ENCODE measurements at places on chromosomes 5 and 9.

DNA sequence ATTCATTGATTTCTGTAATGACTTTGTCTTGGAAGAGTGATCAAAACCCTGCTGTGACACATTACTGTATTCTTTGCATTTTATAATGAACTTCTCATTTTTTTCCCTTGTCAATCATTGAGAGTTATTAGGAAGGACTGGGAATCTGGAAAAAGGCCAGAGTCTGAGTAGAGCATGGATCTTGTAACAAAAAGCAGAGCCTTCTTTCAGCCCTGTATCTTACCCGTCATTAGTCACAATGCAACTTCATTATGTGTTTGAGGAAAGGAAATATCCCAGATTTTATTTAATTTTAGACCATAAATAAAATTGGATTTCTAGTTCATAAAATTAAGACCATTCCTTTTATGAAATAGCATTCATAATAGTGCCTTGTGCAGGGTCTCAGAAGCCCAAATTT, 131.4 kb downstream of the ARHGEF28 start:
- no peak for DNase-seq

- DNase-seq: no peak
Observed at GRCh38 chr9:35619800-35620158, 1.6 kb upstream of the CD72 start.

DNA sequence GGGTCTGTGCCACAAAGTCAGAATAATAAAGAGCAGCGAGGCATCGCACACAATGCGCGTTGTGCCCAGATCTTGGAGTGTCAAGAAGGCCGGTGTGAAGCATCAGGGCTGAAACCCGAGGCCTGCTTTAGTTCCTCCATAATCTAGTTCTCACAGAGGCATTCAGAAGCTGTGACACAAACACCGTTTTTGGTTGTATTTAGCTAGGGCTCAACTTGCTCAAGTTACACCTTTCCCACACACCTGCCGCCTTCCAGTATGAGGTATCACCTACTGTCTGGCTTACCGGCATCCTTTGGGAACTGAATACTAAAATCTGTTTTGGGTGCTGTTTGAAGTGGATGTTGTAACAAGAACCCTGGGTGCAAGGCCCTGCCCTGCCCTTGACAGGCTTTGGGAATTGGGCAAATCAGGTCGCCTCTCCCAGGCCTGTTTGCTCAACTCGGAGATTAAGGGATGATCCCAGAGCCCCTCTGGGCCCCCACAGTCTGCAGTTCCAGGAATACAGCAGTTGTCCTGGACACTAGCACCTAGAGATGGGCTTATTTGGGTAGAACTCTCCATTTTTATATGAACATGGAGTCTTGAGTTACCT, 27.0 kb downstream of the SLC25A25 start:
- no peak for DNase-seq

DNA sequence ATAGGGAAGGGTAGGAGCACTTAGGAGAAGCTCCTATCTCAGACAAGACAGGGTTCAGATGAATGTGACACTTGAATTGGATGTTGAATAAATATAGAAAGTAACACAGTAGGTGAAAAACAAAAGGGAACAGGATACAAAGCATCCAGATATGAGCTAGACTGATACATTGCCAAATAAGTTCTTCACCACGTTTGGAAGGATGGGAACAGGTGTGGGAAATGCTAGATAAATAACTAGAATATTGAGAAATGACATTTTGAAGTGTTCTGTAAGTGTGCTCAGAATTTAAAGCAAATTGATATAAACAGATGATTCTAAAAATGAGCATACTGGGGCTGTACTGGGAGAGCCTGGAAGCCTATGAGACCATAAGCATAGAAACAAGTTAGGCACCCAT, 340.1 kb upstream of the PRR16 start:
- DNase-seq: no peak

- DNase-seq: no peak
Observed at GRCh38 chr5:147699496-147700088, 82.9 kb downstream of the JAKMIP2 start.

Measured in NCI-H1092 (cell line).